NCI-H82 (cell line): ENCODE measurements at places on chromosomes 6 and 20.
A peak's percentile ranks its signal among the peaks of the same experiment; 100 is the strongest.

GRCh38 chr6:54892831-54893230 is 46.3 kb downstream of the FAM83B start:
- peak; percentile 25 for DNase-seq

GRCh38 chr6:42141603-42142117 is 760 bp downstream of the C6orf132 start:
- no peak for DNase-seq

DNA sequence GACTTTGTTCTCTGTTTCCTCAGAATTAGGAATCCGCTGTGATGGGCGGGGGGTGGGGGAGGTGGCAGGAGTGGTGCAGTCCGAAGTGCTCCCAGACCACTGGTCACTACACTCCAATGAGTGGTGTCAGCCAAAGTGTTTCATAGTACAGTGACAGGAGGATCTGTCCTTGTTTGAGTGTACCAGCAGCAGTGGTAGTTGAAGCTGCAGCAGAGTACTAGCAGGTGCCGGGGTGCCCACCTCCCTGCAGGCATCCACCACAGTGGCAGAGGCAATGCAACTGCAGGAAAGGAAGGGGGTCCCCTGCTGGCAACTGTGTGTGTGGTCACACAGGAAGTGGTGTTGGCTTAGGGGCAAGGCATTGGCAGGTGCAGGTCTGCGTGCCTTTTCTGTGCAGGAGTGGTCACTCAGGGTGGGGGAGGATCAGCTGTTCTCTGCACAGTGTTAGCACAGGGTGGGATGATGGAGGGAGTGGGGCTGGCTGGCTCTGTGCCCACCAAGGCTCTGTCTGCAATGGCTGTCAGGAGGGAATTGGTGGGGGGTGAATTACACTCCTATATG is 9.7 kb downstream of the HLA-DOB start:
- DNase-seq, result no peak

DNA sequence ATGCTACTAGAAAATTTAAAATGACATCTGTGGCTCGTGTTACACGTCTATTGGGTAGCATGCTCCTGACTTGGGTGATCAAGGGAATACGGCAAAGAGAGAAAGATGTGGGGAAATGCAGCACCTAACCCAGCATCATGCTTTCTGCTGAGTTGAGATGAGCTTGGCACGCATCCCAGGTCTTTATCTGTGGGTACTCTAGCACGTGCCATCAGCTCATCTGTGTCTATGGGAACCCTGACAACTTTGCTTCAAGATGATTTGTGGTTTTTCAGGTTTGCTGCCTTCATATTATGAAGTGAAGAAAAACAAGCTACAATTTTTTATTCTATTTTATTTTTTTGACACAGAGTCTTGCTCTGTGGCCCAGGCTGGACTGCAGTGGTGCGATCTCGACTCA is 21.0 kb downstream of the RNASET2 start:
- DNase-seq, result no peak

- no peak for DNase-seq
Observed at GRCh38 chr6:25675167-25675566, 23.2 kb downstream of the SCGN start.

GRCh38 chr20:54263116-54263690 is 55.3 kb downstream of the PFDN4 start:
- no peak for DNase-seq

DNA sequence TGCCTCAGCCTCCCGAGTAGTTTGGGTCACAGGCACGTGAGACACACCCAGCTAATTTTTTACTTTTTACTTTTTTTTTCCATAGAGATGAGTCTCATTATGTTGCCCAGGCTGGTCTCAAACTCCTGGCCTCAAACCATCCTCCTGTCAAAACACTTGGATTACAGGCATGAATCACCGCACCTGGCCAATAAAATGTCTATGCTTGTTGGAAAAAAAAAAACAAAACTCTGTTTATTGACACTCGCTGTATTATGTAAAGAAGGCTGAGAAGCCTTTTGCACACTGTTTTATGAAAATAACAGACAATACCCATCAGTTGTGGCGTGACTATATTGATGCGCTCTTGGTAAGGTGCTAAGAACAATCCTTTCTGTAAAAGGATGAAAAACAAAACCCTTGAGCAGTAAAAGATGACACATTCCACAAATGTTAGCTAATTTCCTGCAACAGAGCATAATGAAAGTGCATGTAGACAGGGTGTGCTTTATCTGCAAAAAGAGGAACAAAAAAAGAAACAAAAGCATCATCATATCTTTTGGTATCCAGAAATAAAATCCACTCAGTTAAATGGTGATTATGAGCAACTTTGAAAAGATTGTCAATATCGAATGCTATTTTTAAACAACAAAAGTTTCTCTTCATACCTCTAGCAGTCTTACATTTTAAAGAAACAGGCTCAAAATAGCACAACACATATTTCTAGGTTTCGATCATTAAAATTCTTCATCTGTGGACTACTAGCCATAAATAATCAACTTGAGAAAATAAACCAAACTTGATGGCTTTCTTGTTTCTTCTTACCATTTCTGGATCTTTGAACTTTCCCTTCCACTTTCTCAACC is 108.3 kb upstream of the PHACTR1 start:
- DNase-seq, result no peak

- DNase-seq, result no peak
Observed at GRCh38 chr6:152225241-152225934, 411.8 kb downstream of the SYNE1 start.

- DNase-seq, result peak; percentile 47
Observed at GRCh38 chr6:30158475-30159040, 2.5 kb downstream of the TRIM10 start.

DNA sequence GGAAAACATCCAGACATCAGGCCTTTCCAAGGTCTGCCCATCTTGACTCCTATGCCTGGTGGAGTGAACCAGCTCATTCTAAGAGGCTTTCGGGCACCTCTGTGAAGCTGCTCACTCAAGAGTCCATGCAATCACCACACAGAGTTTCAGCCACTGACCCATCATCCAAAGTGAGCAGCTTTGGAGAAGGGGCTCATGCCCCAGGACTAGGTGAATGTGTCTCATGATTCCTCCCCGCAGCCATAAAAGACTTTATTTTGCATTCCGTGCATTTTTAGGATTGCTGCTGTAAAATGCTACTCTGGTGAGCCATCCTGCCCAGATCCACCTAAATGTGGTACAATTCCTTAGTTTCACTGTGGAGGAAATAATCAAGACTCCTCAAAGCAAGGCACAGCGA is 44.5 kb upstream of the EZR start:
- DNase-seq, result no peak
